ENCODE measurements at places on chromosomes 16 and 17. TPM values are rescaled to one million over a fixed set of nuclear protein-coding genes. Genes with fewer than 3 reads are reported as not detected.
A peak's percentile ranks its signal among the peaks of the same experiment; 100 is the strongest.

The FBXO39 gene
- 3.6 TPM for total RNA-seq

GRCh38 chr16:89623511-89624261, 10.2 kb downstream of the DPEP1 start:
- no peaks in the 10 kb centered on the region for H3K4me1 ChIP-seq
- H3K27ac ChIP-seq = no peak overlapping the region
- no peak overlapping the region for H3K4me3 ChIP-seq
- no peaks in the 10 kb centered on the region for H3K36me3 ChIP-seq

The CNGB1 gene
- 0.34 TPM for total RNA-seq

- H3K27me3 ChIP-seq = no peaks in the 10 kb centered on the region
- no peak for DNase-seq
- no peaks in the 10 kb centered on the region for H3K36me3 ChIP-seq
- no peak overlapping the region for H3K4me3 ChIP-seq
- peaks cover 13% of the 10 kb centered on the region for H3K4me1 ChIP-seq
Observed at GRCh38 chr17:28499684-28500357, 6.3 kb upstream of the FOXN1 start.

DNA sequence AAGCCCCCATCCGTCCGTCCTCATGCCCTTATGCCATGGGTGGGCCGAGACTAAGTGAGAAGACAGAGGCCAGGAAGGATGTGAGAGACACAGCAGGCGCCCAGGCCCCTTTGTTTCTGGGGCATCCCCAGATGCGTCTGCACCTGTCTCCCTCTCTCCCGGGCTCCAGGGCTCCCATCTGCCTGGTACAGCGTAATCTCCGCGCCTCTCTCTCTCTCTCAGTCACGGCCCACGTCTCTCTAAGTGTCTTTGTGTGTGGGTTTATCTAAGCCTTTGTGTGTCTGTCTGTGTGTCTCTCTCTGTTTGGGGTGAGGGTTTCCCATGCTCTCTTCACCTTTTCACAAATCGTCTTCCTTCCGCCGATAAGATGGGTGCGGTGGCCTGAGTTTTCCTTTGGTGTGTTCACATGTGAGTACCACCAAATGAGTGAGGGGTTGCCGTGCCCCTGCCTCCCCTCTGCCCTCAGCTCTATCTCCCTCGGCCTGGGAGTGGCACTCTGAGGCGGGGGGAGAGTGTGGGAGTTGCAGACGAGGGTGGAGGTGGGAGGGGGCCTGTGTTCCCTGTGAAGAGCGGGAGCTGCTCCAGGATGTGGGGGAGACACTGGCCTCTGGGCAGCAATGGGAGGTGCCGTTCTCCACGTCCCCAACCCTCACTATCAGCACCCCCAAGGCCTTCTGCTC, 25.8 kb upstream of the ABCC3 start:
- H3K36me3 ChIP-seq = no peaks in the 10 kb centered on the region
- H3K27me3 ChIP-seq = no peaks in the 10 kb centered on the region
- H3K4me1 ChIP-seq = no peaks in the 10 kb centered on the region
- no peak overlapping the region for H3K27ac ChIP-seq

GRCh38 chr16:78230832-78231231, 131.4 kb downstream of the WWOX start:
- H3K4me1 ChIP-seq = peaks cover 11% of the 10 kb centered on the region
- no peaks in the 10 kb centered on the region for H3K27me3 ChIP-seq
- peak; percentile 86 for DNase-seq
- no peaks in the 10 kb centered on the region for H3K36me3 ChIP-seq

DNA sequence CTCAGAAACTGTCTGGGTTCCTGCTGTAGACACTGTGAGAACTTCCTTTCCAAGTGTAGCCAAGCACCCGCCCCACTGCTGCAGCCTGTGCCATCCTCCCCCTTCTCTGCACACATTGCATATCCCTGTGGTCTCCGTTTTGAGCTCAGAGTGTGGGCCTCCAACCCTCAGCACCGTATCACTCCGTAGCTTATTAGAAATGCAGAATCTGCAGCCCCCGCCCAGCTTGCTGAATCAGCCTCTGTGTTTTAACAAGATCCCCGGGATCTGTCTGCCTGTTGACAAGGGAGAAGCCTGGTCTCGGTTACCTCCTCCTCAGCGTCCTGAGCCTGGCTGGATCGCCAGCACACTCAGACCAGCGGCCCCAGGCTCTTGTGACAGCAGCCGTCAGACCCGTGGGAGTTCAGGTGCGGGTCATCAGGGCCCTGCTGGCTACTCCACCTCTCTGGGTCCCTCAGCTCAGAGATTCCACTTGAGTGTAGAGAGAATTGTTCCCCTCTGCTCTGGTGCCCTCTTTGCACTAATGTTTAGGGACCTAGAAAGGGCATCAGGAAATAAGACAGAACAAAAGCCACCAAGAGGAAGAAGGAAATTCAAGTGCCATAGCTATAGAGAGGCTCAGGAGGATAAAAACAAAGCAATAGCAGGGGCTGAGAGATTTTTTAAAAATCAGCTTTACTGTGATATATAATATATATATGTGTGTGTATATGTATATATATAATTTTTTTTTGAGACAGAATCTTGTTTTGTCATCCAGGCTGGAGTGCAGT, 92.3 kb downstream of the PITPNC1 start:
- H3K36me3 ChIP-seq = no peaks in the 10 kb centered on the region
- H3K27ac ChIP-seq = peak overlapping the region; percentile 54
- no peaks in the 10 kb centered on the region for H3K4me1 ChIP-seq
- H3K4me3 ChIP-seq = no peak overlapping the region
- H3K27me3 ChIP-seq = no peaks in the 10 kb centered on the region

GRCh38 chr17:19331134-19331533, 31.4 kb downstream of the B9D1 start:
- no peaks in the 10 kb centered on the region for H3K4me1 ChIP-seq
- no peaks in the 10 kb centered on the region for H3K36me3 ChIP-seq
- DNase-seq = no peak
- H3K27ac ChIP-seq = no peak overlapping the region
- no peak overlapping the region for H3K4me3 ChIP-seq

DNA sequence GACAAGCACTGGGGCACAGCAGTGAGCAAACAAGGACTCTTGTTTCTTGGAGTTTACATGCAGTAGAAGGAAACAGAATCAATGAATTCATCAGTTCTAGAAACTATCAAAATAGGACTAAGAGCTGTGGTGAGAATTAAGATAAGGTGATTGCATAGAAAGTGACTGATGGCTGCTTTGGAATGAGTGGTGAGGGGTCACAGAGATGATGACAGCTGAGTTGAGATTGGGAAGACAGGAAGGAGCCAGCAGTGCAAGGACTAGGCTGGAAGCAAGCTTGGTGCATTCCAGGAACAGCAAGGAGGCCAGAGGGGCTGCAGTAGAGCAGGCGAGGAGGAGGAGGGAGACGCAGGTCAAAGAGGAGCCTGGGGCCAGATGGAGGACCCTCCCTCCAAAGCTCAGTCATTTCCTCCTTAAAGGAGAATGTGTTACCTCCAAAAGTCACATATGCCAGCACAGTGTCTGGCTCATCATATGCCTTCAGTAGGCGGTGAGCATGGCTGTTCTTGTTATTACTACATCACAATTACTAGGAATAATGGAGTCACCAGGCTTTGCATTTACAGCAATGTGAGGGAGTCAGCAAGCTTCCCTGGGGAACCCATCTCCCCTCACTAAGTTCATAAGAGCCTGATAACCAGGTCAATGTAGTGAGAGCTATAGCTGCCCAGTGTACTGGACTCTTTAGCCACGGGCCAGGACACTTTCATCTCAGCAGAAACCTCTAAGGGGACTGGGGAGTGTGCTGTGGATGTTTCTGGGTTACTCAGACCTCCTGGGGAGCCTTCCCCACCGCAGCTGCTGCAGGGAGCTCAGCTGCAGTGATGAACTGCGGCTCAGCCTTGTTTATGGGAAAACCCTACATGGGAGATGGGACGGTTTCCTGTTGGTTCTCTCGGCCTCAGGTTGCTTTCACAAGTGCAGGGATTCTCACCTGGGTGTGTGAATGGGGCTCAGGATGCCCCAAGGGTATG, 157.2 kb downstream of the SEC14L1 start:
- no peaks in the 10 kb centered on the region for H3K36me3 ChIP-seq
- DNase-seq = no peak
- no peaks in the 10 kb centered on the region for H3K4me1 ChIP-seq
- no peak overlapping the region for H3K27ac ChIP-seq
- no peaks in the 10 kb centered on the region for H3K27me3 ChIP-seq

- no peaks in the 10 kb centered on the region for H3K4me1 ChIP-seq
- no peak overlapping the region for H3K27ac ChIP-seq
- H3K4me3 ChIP-seq = no peak overlapping the region
Observed at GRCh38 chr16:55703003-55704001, 47.5 kb downstream of the SLC6A2 start.

The GOSR1 gene
- 39.5 TPM for total RNA-seq

The SLC16A11 gene
- total RNA-seq = 1.8 TPM

- H3K4me1 ChIP-seq = no peaks in the 10 kb centered on the region
- no peak overlapping the region for H3K27ac ChIP-seq
- DNase-seq = no peak
Observed at GRCh38 chr17:57170866-57171265, 85.5 kb upstream of the MSI2 start.

- no peak overlapping the region for H3K27ac ChIP-seq
- H3K4me1 ChIP-seq = no peaks in the 10 kb centered on the region
- no peak for DNase-seq
- no peak overlapping the region for H3K4me3 ChIP-seq
Observed at GRCh38 chr17:34714475-34715410, 135.4 kb downstream of the TMEM132E start.

DNA sequence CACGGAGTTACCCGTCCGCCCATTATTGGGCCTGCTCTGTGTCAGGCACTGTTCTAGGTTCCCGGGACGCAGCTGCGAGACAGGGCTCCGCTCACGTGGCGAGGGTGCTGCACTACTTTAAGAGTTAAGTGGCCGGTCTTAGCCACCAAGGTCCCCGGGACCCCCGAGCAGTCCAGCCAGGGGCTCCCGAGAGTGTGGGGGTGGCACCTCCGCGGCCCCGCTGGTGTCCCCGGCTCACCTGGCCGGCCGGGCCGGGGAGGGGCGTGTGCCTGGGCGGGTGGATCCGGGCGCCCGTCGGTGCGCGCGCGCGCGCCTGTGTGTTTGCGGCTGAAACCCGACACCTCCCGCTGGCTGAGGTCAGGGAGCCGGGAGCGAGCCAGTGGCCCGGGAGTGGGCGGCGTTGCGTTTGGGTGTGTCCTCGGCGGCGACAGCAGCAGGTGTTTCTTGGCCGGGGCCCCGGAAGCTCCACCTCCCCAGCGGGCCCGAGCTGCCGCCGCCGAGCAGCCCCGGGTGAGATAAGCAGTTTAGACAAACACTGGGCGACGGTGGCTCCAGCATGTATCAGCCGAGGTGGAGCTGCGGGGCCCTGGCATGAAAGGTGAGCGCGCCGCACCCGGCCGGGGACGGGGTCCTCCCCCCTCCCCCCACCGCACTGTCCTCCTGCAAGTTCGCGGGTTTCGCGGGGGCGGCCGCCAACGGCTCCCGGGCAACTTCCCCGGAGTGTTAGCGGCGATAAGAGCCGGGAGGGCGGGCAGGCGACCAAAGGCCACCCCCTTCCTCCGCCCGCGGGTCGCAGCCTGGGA, at the start of gene GSE1:
Gene GSE1, plus strand, starts transcription at position 522 of the 803 bp plus-strand sequence. Its CDS starts 70 bp downstream, at position 592.
- no peaks in the 10 kb centered on the region for H3K27me3 ChIP-seq
- peaks cover 38% of the 10 kb centered on the region for H3K4me1 ChIP-seq
- DNase-seq = peak; percentile 99
- H3K4me3 ChIP-seq = peak within 1 kb of the TSS; percentile 58
- peak within 1 kb of the TSS; percentile 95 for H3K27ac ChIP-seq

- DNase-seq = no peak
- no peak overlapping the region for H3K27ac ChIP-seq
- H3K36me3 ChIP-seq = no peaks in the 10 kb centered on the region
- H3K4me3 ChIP-seq = no peak overlapping the region
Observed at GRCh38 chr17:64123114-64123513, 6.8 kb downstream of the ERN1 start.

GRCh38 chr17:49572806-49573420, 2.8 kb upstream of the NXPH3 start:
- no peaks in the 10 kb centered on the region for H3K36me3 ChIP-seq
- H3K27me3 ChIP-seq = no peaks in the 10 kb centered on the region
- no peak overlapping the region for H3K27ac ChIP-seq
- H3K4me3 ChIP-seq = no peak overlapping the region
- DNase-seq = no peak
- H3K4me1 ChIP-seq = no peaks in the 10 kb centered on the region

The BRIP1 gene
- 1.3 TPM for total RNA-seq

DNA sequence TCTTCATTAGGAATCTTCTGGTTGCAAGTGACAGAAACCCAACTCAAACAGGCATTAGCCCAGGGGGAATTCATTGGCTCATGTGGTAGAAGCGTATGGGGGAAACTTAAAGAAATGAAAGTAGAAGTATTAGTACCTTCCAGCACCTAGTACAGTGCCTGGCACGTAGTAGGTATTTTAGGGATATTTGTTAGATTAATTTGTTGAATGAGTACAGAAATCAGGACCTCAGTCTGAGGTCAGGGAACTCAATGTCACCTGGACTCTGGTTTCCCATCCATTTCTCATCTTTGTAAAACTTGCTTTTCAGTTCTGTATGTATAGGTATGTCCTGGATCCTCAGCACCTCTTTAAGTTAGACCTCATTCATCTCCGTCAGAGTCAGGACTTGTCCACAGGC, 32.5 kb downstream of the TMC5 start:
- no peak for DNase-seq
- H3K4me3 ChIP-seq = no peak overlapping the region
- no peaks in the 10 kb centered on the region for H3K27me3 ChIP-seq
- no peaks in the 10 kb centered on the region for H3K36me3 ChIP-seq
- H3K27ac ChIP-seq = no peak overlapping the region
- H3K4me1 ChIP-seq = no peaks in the 10 kb centered on the region

The SLC5A10 gene
- not detected for total RNA-seq

- no peaks in the 10 kb centered on the region for H3K36me3 ChIP-seq
- H3K4me3 ChIP-seq = no peak overlapping the region
- no peaks in the 10 kb centered on the region for H3K27me3 ChIP-seq
- H3K27ac ChIP-seq = no peak overlapping the region
- no peak for DNase-seq
Observed at GRCh38 chr17:18925187-18925586, 26.8 kb upstream of the SLC5A10 start.

- DNase-seq = no peak
- no peak overlapping the region for H3K4me3 ChIP-seq
- no peak overlapping the region for H3K27ac ChIP-seq
Observed at GRCh38 chr17:17531156-17531555, 35.0 kb upstream of the RASD1 start.

GRCh38 chr16:71610936-71611871, 14.8 kb upstream of the MARVELD3 start:
- H3K27ac ChIP-seq = no peak overlapping the region
- peak; percentile 52 for DNase-seq
- no peaks in the 10 kb centered on the region for H3K36me3 ChIP-seq
- H3K27me3 ChIP-seq = no peaks in the 10 kb centered on the region
- H3K4me1 ChIP-seq = no peaks in the 10 kb centered on the region
- H3K4me3 ChIP-seq = no peak overlapping the region

GRCh38 chr16:48231727-48232492, 12.2 kb upstream of the LONP2 start:
- H3K4me3 ChIP-seq = no peak overlapping the region
- no peaks in the 10 kb centered on the region for H3K36me3 ChIP-seq
- peak; percentile 22 for DNase-seq
- H3K27ac ChIP-seq = peak overlapping the region; percentile 24

The KRT32 gene
- not detected for total RNA-seq

GRCh38 chr17:63477480-63478440, 899 bp downstream of the ACE start:
- H3K4me1 ChIP-seq = peaks cover 6% of the 10 kb centered on the region
- no peaks in the 10 kb centered on the region for H3K36me3 ChIP-seq
- no peaks in the 10 kb centered on the region for H3K27me3 ChIP-seq

The PLA2G10 gene
- 1.5 TPM for total RNA-seq

- no peaks in the 10 kb centered on the region for H3K4me1 ChIP-seq
- H3K4me3 ChIP-seq = no peak overlapping the region
- H3K27me3 ChIP-seq = no peaks in the 10 kb centered on the region
- no peak for DNase-seq
- no peaks in the 10 kb centered on the region for H3K36me3 ChIP-seq
Observed at GRCh38 chr17:42695500-42695899, 13.2 kb downstream of the CNTNAP1 start.

The KCNH4 gene
- total RNA-seq = not detected

All from prostate gland (tissue), 2 donors.